ENCODE measurements at places on chromosomes 5 and 9.

DNA sequence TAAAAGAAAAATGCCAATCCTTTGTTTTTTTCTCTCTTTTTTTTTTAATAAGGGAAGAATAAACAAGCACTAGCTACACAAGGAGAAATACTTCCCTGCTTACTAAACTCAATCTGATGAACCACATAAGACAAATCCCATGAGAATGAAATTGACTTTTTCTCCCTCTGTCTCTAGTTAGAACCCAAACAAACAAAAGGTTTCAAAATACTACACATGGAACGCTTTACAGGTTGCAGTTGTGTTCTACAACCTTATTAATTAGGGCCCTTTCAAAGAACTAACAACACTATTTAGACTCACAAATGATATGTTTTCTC, 124.5 kb downstream of the PDE4D start:
- DNase-seq: no peak

- DNase-seq: no peak
These were observed 19.2 kb downstream of the OBP2B start for GRCh38 chr9:133189826-133190225.

- no peak for DNase-seq
These were observed 77.7 kb upstream of the SELENOP start for GRCh38 chr5:42889311-42889933.

GRCh38 chr9:113548221-113549041, 84.9 kb downstream of the RGS3 start:
- DNase-seq: no peak

DNA sequence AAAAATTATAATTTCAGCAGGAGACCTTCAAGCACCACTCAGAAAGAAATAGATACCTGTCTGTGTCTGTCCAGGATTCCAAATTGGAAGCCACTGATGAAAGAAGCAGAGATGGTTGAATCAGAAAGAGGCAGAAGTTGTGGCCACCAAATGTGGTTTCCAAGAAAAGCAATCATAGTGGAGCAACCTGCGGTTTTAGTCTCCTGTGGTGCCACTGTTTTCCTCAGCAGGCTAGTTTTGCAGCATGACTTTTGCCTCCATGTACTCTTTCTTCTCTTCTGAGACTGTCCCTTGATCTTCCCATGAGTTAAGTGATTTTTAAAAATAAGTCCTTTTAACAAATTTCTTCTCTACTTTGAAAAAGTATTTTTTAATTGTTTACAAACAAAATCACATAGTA, 535.8 kb downstream of the CYLC2 start:
- DNase-seq: no peak

- DNase-seq: no peak
These were observed 29.5 kb downstream of the AFAP1L1 start for GRCh38 chr5:149301049-149301743.

DNA sequence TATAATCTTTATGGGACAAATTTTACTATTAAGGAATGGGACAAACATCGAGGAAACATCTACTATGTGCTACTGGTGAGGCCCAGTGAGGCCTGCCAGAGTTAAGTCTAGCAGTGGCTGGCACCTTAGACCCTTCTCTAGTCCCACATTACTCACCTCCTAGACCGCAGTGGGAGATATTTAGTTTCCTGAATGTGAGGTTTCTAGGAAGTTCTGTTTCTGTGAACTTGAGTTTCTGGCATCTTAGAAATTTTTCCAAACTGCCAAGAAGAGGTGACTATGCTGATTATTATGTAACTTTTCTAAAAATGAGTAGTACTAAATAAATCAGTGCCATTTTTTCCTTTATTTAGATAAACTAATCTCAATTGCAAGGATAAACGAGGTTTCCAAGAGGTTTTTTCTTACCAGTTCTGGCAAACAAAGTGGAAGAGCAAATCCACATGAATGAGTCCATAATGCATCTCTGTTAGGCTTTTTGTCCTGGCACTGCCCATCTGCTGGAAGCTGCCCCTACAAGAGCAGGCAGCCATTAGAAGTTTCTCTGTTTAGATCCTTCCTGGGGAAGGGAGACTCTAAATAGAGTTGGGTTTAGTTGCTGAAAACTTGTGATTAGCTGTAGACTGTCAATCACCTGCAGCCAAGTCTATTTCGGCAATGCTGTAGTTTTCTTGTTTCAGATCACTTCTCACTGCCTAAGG, 348.7 kb downstream of the MAN2A1 start:
- no peak for DNase-seq

- no peak for DNase-seq
These were observed 139.8 kb downstream of the MPDZ start for GRCh38 chr9:13139641-13140171.

- DNase-seq: no peak
These were observed 10.7 kb downstream of the GSN start for GRCh38 chr9:121278477-121279261.

GRCh38 chr5:67246108-67246507, 49.5 kb upstream of the CD180 start:
- no peak for DNase-seq

DNA sequence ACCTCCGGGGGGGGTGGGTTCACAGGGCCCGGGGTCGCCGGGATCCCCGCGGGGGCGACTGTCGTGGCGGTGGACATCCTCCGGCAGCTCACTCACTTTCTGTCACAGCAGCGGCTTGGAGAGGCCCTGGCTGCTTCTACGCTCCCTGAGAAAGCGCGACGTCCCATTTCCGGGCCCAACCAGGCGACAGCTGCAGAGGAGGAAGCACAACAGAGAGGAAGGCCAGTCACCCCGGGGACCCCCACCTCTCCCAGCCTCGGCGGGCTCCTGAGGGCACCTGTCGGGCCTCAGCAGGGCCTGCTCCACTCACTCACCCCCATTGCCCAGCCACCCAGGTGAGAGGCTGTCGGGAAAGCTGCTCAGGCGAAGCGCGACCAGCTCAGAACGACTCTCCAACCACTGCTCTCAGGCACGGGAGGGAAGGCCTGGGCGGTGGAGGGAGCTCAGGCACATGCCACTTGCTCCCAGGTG, 14.4 kb downstream of the BRD3 start:
- no peak for DNase-seq

GRCh38 chr5:89520771-89521170, 637.8 kb upstream of the MEF2C start:
- DNase-seq: no peak

GRCh38 chr5:128135286-128135685, 51.7 kb downstream of the SLC12A2 start:
- no peak for DNase-seq

DNA sequence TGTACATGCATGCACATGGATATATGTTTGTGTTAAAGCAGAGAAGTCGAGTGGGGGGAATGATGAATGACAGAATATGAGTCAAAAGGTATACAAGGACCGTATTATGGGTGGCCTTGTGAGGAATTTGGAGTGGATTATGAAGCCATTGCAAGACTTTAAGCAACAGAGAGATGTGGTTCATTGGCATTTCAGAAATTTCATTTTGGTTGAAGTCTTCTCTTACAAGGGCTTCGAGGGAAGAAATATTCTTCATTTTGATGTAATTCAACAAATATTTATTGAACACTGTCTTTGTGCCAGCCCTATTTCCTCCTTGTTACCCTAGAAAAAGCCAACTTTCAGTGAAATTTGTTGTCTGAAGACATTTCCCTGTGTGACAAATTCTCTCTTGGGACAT, 83.9 kb upstream of the SLCO6A1 start:
- no peak for DNase-seq

DNA sequence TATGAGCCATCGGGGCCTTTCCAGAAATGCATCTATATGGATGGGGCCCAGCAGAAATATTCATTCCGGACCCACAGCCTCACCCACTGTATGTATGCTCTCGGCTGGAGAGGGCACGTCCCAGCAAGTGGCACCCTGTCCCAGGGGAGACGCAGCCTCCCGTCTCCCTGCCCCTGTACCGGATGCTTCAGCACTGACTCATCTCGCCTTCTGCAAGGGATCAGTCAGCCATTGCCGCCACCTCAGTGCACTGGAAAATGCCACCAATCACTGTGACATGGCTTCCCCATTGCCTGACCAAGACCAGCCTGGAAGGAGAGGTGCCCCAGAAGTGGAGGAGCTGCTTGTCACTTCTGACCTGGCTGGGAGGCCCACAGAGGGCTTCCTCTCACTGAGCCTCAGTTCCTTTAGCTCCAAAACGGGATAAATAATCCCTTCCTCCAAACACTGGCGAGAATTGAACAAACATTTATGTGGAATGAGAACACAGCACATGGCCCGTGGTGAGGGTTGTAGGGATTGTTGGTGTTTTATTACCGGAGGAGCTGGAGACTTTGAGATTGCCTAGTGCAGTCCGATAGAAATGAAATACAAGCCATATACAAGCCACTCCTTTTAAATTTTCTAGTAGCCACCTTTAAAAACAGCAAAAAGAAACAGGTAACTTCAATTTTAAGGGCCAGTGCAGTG, 43.9 kb upstream of the ORM1 start:
- no peak for DNase-seq

- no peak for DNase-seq
These were observed 164.9 kb downstream of the AP3B1 start for GRCh38 chr5:78129597-78129996.

DNA sequence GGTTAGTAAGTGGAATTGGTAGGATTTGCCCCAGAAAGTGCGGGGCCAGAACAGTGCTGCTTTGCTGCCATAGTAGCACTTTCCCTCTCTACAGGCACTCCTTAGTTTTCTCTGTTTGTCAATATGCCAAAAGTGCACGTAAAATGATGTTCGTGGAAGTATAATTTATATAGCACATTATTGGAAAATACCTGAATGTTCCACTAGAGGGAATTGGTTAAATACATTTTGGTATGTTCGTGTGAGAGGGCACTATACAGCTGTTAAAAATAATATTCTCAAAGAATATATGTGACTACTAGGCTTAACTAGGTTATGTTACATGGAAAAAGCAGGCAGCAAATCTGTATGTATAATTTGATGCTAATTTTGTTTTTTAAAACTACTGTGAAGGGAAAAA, 184.0 kb upstream of the GDNF start:
- no peak for DNase-seq

DNA sequence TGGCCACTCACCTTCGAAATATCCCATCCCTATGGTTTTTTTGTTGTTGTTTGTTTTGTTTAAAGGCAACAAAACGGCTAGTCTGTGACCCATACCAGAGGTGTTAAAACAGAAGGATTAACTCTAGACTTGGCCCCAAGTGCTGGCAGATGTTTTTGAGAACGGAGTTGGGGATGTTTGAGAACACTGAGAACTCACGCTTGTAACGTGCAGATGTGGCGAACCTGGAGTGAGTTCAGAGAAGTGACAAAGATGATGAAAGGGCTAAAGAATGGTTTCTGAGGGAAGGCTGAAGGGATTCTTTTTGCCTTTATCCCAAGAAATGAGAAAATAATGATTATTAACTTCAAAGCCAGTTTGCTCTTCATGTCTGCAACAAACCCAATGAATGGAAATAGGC, 286.5 kb downstream of the ZNF608 start:
- no peak for DNase-seq

GRCh38 chr5:159257629-159258283, 5.3 kb upstream of the UBLCP1 start:
- DNase-seq: no peak

DNA sequence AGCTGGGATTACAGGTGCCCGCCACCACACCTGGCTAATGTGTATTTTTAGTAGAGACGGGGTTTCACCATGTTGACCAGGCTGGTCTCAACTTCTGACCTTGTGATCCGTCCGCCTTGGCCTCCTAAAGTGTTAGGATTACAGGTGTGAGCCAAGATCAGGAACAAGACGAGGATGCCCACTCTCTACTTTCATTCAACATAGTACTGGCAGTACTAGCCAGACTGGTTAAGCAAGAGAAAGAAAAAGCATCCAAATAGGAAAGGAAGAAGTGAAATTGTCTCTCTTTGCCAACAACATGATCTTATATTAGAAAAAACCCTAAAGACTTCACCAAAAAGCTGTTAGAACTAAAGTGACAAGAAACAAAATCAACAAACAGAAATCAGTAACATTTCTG, 7.4 kb upstream of the ENDOG start:
- DNase-seq: no peak

- DNase-seq: peak; percentile 25
These were observed 11.5 kb downstream of the SARDH start for GRCh38 chr9:133726401-133727276.

DNA sequence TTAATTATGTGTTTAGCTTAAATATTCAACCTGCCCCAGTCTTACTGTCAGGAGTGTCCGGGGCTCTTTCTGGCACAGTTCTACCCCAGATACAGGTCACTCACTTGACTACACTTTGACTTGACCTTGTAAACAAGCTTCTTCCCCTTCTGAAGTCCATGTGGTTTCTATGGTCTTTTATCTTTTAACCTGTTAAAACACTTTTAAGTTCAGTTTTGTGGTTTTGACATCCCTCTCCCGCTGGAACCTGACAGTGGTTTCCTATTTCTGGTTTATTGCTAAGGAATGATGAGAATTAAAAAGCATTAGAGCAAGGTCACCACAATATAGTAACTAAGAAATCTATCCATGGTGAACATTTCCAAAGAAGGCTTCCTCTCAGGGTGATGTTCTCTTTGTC, 300.1 kb downstream of the TMEM167A start:
- no peak for DNase-seq

DNA sequence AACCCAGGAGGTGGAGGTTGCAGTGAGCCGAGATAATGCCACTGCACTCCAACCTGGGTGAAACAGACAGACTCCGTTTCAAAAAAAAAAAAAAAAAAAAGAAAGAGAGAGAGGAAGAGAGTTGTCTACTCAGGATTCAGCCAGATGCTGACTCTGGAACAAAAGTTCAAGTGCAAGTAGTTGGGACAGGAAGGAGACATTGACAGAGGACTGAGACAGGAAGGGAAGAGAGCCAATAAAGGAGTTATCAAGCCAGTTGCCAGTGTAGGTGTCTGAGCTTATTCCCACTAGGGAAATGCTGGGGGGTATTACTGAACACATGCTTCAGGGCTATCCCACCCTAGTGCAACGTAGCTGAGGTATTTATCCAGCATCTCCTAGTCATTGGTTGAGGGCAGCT, 147.7 kb upstream of the SLC1A3 start:
- no peak for DNase-seq

DNA sequence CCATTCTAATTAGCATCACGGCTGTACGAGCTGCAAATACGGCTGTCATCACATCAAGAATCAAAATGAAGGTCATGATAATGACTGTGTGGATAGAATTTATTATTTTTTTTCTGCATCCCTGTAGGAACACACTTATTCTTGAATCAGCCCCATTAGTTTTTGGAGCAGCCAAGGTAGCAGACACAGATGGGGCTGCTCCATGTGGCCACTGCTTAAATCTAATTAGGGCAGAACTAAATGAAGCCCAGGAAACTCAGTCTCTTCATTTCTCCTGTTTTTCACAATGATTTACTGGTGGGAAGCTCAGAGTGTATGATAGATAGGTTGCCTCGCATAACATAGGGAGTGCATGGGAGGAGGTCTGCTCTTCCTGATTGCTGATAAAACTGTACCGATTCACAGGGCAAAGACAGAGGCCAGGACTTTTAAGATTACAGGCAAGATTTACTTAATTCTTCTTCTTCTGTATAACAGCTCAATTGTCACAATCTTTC, 275.5 kb downstream of the GLIS3 start:
- DNase-seq: no peak

GRCh38 chr9:137521405-137521985, 28.7 kb downstream of the PNPLA7 start:
- no peak for DNase-seq

GRCh38 chr5:78541086-78541654, 107.4 kb downstream of the LHFPL2 start:
- DNase-seq: no peak
